ENCODE measurements at places on chromosomes 3 and 15. TPM values are rescaled to one million over a fixed set of nuclear protein-coding genes. Genes with fewer than 3 reads are reported as not detected.

The SNX22 gene
- total RNA-seq = 0.50 TPM

The SOX14 gene
- not detected for total RNA-seq

The RYR3 gene
- total RNA-seq = not detected

The TUSC7 gene
- not detected for total RNA-seq

The CHST13 gene
- total RNA-seq = not detected

The GPR160 gene
- total RNA-seq = 6.1 TPM

Data from activated CD4-positive, alpha-beta T cell treated with anti-CD3 and anti-CD28 coated beads, Interleukin-2, amount 10 ng/mL, durations not matched to agents 7 days and 5 days (primary cell).